Gastrocnemius medialis (tissue), 4 donors: ENCODE measurements at places on chromosomes 13 and 19. TPM values are rescaled to one million over a fixed set of nuclear protein-coding genes. Genes with fewer than 3 reads are reported as not detected.

- no peaks in the 10 kb centered on the region for H3K4me1 ChIP-seq
- no peaks in the 10 kb centered on the region for H3K36me3 ChIP-seq
- H3K4me3 ChIP-seq: no peak overlapping the region
- DNase-seq: no peak
- H3K27me3 ChIP-seq: no peaks in the 10 kb centered on the region
Measured at GRCh38 chr13:71597150-71597549, 269.9 kb downstream of the DACH1 start.

- H3K4me3 ChIP-seq: no peak overlapping the region
- peak overlapping the region; percentile 81 for H3K27ac ChIP-seq
- no peaks in the 10 kb centered on the region for H3K27me3 ChIP-seq
- H3K36me3 ChIP-seq: no peaks in the 10 kb centered on the region
- no peak for DNase-seq
- H3K4me1 ChIP-seq: peaks cover 46% of the 10 kb centered on the region
Measured at GRCh38 chr13:79648191-79648590, 167.2 kb downstream of the NDFIP2 start.

DNA sequence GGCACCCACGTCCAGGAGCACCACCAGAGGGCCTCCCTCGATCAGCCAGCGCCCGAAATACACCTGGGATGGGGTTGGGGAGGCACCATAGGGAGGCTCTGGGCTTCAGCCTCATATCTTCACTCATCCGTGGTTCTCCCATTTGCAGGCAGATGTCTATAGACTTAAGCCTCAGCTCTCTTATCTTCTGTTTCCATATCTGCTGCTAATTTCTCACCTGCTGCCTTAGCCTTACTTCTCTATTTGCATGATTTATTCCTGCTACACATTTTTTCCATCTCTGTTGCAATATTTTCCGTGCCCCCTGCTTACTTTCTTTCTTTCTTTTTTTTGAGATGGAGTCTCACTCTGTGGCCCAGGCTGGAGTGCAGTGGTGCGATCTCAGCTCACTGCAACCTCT, 5.8 kb downstream of the GYS1 start:
- no peaks in the 10 kb centered on the region for H3K36me3 ChIP-seq
- no peak overlapping the region for H3K4me3 ChIP-seq
- peak overlapping the region; percentile 93 for H3K27ac ChIP-seq
- peaks cover 50% of the 10 kb centered on the region for H3K4me1 ChIP-seq

GRCh38 chr13:108974686-108975085, 345.3 kb downstream of the MYO16 start:
- H3K27me3 ChIP-seq: no peaks in the 10 kb centered on the region
- H3K4me1 ChIP-seq: no peaks in the 10 kb centered on the region
- H3K27ac ChIP-seq: no peak overlapping the region
- H3K4me3 ChIP-seq: no peak overlapping the region
- no peak for DNase-seq

DNA sequence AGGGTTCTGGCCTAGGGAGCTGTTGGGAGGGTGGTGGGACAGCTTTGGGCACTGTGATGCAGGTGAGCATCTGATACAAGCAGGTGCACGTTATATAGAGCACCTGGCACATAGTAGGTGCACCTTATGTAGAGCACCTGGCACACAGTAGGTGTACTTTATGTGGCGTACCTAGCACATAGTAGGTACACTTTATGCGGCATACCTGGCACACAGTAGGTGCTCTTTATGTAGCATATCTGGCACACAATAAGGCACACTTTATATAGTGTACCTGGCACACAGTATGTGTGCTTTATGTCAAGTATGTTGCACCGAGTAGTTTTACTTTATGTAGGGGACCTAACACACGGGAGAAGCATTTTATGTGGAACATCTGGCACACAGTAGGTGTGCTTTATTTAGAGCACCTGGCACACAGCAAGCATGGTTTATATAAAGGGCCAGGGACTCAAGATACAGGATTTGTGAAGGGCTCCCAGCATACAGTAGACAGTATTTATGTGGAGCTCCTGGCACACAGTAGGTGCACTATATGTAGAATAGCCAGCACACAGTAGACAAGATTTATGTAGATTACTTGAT, 1.6 kb upstream of the CYP4F12 start:
- DNase-seq: no peak
- H3K4me3 ChIP-seq: no peak overlapping the region
- H3K36me3 ChIP-seq: no peaks in the 10 kb centered on the region
- H3K27ac ChIP-seq: no peak overlapping the region
- H3K4me1 ChIP-seq: no peaks in the 10 kb centered on the region

GRCh38 chr13:45231305-45231704, 30.5 kb upstream of the KCTD4 start:
- H3K4me3 ChIP-seq: no peak overlapping the region
- no peak overlapping the region for H3K27ac ChIP-seq
- no peak for DNase-seq
- H3K4me1 ChIP-seq: no peaks in the 10 kb centered on the region
- no peaks in the 10 kb centered on the region for H3K36me3 ChIP-seq

The ZNF85 gene
- total RNA-seq: 0.34 TPM

The PEG3 gene
- total RNA-seq: 0.71 TPM

The ZNF284 gene
- 1.3 TPM for total RNA-seq

The HTR2A gene
- total RNA-seq: not detected
